Muscle of back (tissue), 13 donors: ENCODE measurements at places on chromosomes 2 and 18. TPM values are rescaled to one million over a fixed set of nuclear protein-coding genes. Genes with fewer than 3 reads are reported as not detected.

Gene TRIM54
- 69.8 TPM for polyA plus RNA-seq

DNA sequence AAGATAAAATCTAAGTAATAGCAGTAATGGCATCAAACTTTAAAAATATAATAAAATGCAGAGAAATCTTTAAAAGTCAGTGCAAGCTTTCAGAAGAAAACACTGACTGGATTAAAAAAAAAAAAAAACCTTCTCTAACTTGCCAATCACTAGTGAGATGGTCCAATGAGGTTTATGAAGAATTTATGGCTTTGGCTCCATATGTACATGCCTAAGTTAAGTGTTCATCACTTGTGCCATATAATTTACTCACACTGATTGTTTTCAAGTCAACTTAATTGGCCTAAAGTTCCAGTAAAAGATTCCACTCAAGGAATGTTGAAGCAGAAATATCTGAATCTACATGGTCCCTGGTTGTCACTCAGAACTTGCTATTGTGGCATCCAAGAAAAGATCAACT is 40.7 kb upstream of the RAB27B start:
- no peak for DNase-seq

Gene SERPINB3
- polyA plus RNA-seq: not detected

Gene RNF152
- polyA plus RNA-seq: 2.9 TPM

DNA sequence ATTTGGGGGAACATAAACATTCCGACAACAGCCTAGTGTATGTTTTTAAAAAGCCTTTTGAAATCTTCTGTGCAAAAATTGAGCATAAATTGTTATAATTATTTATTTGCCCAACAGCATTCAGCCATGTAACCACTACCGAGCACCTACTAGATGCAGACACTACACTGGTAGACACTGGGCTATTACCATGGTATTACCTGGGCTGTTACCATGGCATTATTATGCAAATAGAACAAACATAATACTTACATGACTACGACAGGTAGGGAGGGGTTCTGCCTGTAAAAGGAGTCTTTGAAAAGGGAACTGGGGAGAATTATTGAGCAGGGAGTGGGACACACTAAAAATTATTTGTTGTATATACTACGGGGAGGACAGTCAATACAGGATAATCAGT is 116.4 kb downstream of the MREG start:
- DNase-seq: no peak

GRCh38 chr2:63840081-63840784 is 1.5 kb upstream of the UGP2 start:
- no peak for DNase-seq

GRCh38 chr18:42780171-42780570 is 335.3 kb downstream of the RIT2 start:
- no peak for DNase-seq

Gene SCN3A
- 0.94 TPM for polyA plus RNA-seq

Gene CD8A
- 0.12 TPM for polyA plus RNA-seq

DNA sequence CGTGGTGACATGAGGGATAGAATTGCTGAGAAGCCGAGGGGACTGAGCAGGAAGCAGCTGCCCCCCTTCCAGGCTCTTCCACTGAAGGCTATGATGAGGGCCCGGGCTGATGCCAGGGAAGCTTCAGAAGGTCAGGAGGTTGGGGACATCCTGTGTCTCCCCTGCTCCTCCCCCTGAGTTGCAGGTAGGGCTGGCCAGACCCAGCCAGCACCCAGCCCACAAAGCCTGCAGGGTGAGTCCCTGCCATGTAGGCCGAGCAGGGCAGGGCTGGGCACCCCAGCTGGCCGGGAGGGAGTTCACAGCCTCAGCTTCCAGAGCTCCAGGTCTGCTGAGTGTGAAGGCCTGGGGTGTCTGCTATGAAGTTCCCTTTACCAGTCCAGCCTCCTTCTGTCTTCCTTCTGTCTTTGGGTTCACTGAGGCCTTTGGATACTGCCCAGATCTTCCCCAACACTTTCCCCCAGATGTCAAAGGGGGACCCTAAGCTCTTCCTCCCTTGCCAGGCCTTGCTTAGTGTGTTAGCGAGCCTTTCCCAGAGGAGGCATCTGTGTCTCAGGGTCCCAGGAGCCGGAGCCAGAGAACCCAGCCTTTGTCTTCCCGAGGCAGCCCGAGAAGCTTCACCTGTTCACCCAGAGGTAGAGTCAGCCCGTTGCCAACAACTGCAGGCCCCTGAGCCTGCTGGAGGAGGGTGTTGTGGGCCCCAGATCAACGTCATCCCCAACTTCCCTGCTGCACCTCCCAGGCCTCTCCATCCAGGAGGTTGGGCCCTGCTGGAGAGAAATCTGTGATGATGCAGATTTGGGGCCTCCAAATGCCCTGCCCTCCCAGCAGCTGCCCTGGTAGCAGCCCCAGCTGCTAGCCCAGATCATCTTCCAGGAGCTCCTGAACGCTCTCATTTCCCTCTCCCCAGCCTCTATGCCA is 3.6 kb upstream of the NCL start:
- no peak for DNase-seq

DNA sequence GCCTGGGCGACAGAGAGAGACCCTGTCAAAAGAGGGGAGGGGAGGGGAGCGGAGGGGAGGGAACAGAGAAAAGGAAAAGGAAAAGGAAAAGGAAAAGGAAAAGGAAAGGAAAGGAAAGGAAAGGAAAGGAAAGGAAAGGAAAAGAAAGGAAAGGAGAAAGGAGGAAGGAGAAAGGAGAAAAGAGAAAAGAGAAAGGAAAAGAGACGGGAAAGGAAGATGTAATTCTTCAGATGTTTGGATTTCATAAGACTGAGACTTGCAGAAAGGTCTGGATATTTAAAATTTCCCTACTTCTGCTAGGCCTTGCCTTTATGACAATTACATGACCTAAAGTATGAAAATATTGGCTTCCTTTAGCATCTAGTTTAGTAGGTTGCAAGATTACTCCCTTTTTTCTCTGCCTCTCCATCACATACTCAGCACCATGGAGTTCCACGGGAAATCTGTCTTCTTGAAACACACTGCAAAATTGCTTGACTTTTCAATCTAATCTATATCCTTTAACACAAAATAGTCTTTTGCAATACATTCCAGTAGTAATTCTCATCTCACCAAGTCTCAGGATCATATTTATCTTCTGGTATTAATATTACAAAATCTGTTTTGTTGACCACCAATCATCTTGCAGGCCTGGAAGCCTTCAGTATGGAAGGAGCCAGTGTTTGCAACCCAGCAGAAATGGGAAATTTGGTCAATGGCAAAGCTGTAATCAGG is 383.5 kb downstream of the ZEB2 start:
- no peak for DNase-seq

Gene ZNF892
- polyA plus RNA-seq: 1.9 TPM

- no peak for DNase-seq
These were observed 20.8 kb downstream of the BAZ2B start for GRCh38 chr2:159595410-159596046.

GRCh38 chr2:160838147-160838546 is 322.1 kb upstream of the TANK start:
- DNase-seq: no peak

- no peak for DNase-seq
These were observed 44.1 kb upstream of the RND3 start for GRCh38 chr2:150531591-150531990.

DNA sequence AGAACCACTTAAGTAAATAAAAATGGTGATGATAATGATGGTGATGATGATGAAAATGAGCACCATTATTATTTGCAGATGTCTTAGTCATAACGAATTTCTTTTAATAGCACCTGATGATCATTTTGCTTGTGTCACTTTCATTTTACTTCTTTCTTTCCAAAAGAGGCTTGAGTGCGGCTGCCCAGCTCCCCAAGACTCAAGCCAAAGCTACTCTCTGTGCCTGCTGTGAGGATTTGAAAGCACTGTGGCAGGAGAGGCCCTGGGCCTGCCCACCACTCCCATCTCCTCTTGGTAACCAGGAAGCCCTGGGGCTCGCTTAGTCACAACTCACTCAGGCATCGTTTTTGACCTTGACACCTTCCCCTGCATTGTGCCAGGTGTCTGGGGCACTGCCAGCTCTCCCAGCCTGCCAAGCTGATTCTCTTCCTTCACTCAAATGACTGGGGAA is 41.2 kb downstream of the RPL37A start:
- DNase-seq: no peak

DNA sequence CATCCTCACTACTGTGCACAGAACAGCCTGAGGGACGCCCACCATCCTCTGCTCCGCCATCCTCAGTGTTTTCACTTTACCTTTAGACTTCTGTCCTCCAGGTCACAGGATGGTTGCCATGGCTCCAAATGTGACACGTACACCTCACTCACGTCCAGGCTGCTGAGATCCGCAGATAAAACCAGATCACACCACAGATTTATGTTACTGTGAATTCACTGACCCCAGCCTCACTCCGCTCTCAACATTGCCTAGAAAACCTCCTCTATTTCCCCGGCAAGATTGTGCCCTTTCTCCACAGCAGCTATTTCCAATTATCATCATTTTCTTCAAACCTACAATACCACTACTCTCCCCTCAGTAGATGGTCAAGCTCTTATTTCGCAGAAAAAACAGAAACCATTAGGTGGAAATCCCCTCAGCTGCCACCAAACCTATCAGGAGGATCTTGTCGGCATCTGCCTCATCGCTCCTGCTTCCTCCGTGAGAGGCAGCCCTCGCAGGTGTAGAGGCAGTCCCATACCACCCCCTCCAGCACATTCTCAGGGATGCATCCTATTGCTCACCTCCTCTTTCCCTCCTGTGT is 49.8 kb upstream of the SLC1A4 start:
- DNase-seq: no peak

DNA sequence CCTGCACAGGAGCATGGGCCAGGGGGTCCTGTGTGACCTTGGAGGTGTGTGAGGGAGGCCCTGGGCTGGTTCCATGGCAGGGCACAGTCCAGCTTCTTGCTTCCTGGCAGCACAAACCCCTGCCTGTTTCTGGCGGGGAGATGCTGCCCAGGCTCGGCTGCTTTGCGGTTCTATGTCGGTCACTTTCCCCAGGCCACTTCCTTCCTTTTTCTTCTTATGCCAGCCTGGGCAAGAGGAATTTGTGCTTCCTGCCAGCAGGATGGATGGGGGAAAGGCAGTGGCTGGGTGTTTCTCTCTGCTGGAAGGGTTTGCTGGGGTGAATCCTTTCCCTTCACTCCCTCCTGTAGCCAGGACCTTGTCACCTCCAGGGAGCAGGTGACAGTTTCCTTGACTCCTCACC is 24.3 kb downstream of the ASAP2 start:
- DNase-seq: no peak

- no peak for DNase-seq
These were observed 36.2 kb downstream of the TLK1 start for GRCh38 chr2:171124541-171124940.

DNA sequence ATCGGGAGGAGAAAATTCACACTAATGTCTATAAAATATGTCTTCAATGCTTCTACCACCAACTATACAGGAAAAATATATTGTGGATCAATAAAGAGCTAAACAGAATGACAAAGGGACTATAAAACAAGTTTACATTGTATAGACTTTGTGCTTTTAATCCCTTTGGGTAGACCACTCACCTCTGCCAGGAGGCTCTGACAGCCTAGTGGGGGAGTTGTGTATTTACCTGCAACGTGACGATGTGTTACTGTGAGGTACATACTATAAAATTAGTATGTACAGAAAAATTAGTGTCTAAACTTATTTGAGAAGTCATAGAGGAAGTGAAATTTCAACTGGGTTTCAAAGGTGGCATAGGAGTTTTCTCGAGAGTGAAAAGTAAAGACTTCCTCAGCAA is 243.3 kb upstream of the REG3G start:
- no peak for DNase-seq

Gene ADGRF3
- 0.25 TPM for polyA plus RNA-seq

Gene IL36B
- polyA plus RNA-seq: not detected
